Neural crest cell (in vitro differentiated cells): ENCODE measurements at places on chromosomes 2 and 18. TPM values are rescaled to one million over a fixed set of nuclear protein-coding genes. Genes with fewer than 3 reads are reported as not detected.

FZD7 gene
- total RNA-seq = 89.1 and 91.0 TPM in 2 replicates

- DNase-seq = no peak
Measured at GRCh38 chr2:235077046-235077445, 125.2 kb downstream of the SH3BP4 start.

DNA sequence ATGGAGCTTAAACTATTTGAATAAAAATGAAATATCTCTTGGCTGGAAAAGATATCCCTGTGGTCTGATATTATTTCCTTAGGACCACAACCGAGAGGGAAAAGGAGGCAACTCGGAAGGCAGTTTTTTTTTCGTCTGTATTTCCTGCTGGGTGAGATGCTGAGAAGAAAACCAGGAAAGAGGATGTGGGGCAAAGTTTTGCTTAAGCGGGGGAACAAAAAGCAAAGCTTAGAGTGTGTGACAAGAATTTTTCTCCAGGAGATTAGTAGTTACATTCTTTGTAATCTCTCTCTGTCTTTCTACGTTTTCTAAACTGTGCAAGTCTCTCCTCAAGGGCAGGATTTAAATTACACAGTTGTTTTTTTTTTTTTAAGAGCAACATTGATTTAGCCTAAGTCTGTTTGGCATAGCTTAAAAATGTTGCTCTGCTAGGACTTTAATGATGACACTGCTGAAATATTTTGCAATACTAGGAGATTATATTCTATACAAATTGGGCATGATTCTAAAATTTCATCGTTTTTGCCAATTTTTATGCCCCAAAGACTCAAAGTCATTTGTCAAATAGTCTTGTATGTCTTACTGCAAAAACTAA is 258.5 kb downstream of the KCNS3 start:
- DNase-seq = no peak

GRCh38 chr2:100756704-100757103 is 63.2 kb upstream of the NPAS2 start:
- no peak for DNase-seq

- no peak for DNase-seq
Measured at GRCh38 chr2:55743583-55743982, 49.9 kb upstream of the PNPT1 start.

- no peak for DNase-seq
Measured at GRCh38 chr2:118319271-118319684, 231.0 kb downstream of the INSIG2 start.

DNA sequence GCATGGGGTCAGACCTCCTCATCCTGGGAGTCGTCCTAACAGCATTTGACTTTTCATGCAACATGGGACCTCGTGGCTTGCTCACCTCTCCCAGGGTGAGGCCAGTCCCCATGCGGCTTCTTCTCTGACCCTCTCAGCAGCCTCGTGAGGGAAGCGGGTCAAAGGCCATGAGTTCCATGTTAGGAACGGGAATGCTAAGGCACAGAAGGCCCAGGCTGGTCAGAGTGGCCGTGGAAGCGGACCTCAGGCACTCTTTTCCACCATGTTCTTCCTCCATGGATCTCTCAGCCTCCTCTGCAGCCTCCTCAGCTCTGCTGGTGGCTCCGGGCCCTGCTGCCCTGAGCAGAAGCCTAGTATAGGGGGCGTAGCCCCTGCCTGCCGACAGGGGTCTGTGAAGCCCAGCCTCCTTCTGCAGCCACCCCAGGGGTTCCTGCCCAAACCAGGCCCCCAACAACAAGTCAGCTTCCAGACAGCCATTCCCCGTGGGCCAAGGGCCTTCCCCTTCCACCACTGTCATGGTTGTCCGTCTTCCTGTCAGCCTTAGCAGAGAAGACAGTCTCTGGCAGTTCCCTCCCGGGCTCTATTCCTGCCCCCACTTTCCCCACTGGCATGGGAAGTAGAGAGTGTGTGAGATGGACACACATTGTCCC is 60.0 kb upstream of the OTOF start:
- no peak for DNase-seq

- DNase-seq = no peak
Measured at GRCh38 chr2:163659224-163659623, 76.6 kb downstream of the FIGN start.

- DNase-seq = no peak
Measured at GRCh38 chr2:137339051-137339450, 573.7 kb downstream of the THSD7B start.
